ENCODE measurements at places on chromosomes 3 and 15. TPM values are rescaled to one million over a fixed set of nuclear protein-coding genes. Genes with fewer than 3 reads are reported as not detected.

DNA sequence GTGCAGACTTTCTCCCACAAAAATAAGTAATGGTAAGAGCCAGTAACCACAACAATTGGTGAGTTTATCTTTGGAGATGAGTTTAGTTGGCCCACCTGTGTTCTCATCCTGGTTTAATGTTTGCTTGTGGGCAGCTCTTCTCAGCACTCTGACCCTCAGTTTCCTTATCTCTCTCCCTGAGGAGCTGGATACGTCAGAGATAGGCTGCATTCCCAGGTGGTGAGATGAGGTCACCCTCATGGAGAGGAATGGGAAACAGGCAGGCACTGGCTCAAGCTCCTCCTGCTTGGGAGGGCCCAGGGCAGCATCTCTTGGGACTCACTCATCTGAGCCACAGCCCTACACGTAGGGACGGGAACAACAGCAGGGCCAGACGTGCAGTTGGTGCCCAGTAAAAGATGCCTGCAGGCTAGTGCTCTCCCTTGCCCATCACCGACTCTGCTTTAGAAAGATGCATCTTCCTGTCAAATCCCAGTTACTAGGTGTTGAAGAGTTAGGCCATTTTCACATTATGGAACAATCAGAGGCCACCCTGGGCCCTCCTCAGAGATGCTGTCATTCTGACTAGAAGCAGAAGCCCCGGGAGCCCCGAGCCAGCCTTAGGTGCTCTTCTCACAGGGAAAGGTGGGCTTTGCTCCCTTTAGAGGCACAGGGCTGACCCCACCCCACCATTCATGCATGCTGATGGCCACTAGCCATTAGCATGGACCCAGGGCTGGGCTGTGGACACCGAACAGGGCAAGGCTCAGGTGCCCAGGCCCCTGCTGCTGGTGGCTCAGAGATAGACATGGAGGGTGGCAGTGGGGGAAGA, 59.7 kb downstream of the GRIP2 start:
- DNase-seq = no peak

DNA sequence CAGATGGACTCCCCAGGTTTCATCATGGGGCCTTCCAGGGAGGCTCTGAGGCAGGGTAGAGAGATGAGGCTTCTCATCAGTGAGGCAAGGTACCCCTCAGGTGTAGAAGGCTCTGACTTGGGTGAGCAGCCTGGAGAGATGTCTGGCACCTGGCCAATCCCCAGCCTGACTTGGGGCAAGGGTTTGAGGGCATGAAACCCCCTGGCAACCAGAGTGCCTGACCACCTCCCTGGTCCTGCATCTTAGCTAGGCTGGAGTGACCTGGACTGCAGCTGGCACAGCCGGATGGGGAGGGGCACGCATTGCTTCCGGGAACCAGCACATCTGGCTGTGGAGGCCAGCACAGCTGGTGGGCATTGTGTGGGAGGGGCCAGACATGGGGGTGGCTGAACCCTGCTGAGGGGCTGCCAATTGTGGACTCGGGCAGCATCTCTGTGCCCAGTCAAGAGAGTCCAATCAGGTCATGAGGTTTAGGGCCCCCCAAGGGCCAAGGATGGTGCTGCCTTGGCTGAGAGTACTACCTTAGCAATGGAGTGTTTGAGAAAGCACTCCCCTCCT, 1.9 kb downstream of the ZBTB47 start:
- peak; percentile 34 for DNase-seq

- no peak for DNase-seq
These were observed 492.4 kb downstream of the MCTP2 start for GRCh38 chr15:94723801-94724200.

DNA sequence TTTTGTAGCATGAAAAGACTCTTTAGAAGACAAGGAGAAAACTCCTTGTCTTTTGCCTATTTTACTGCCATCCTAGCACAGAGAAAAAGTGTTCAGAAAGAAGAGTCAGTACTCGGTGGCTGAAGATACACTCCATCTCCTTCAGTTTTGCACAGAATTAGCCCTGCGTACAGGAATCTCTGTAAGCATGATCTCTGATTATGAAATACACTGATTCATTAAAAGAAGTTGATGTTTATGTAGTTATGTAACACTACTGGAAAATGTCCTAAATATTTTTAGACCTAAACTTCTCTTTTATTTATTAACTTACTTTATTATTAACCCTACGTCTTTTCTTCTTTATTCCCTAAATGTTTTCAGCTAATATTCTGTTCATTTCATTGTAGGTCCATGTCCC, 138.4 kb downstream of the LEKR1 start:
- DNase-seq = no peak

DNA sequence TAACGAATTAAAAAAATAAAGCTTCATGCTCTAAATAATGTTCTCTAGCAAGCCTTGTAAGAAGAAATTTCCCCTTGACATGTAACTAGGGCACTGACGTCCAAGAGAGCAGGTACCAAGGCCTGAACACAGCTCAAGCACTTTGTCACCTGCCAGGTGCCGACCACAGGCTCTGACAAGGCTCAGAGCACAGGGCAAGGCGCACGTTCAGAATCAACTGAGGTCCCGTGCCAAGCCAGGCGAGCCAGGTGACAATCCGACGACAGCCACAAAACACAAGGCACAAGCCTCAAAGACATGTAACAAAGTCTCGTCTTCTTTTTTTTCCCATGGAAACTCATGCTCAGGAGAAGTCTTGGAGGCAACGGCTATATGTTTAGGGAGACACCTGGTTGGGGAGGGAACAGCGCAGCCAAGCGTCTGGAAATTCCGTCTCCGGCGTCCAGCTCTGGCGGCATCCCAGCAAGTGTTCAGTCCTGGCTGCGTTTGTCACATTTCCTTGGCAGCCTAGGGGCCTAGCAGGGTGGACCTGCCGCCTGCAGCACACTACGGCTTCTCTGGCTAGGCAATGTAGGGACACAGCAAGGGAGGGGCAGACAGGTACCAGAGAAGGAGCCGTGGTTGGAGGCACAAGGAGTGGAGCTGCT, 76.7 kb downstream of the ADAMTS17 start:
- DNase-seq = no peak

GRCh38 chr15:99096173-99096893, 8.5 kb upstream of the SYNM start:
- DNase-seq = no peak

ROBO2 gene
- total RNA-seq = 4.3 TPM

PLEKHO2 gene
- 29.4 TPM for total RNA-seq

GRCh38 chr15:32908135-32908801, 190.5 kb downstream of the GREM1 start:
- DNase-seq = no peak

GRCh38 chr15:71841563-71841962, 31.2 kb downstream of the NR2E3 start:
- DNase-seq = peak; percentile 31

- DNase-seq = no peak
These were observed 579.8 kb downstream of the EDEM1 start for GRCh38 chr3:5767304-5767703.

GOLGA6L10 gene
- total RNA-seq = not detected

TMCO5A gene
- not detected for total RNA-seq

TTC14 gene
- total RNA-seq = 20.0 TPM

- peak; percentile 52 for DNase-seq
These were observed 1.1 kb downstream of the NPTN start for GRCh38 chr15:73631915-73632669.

DNA sequence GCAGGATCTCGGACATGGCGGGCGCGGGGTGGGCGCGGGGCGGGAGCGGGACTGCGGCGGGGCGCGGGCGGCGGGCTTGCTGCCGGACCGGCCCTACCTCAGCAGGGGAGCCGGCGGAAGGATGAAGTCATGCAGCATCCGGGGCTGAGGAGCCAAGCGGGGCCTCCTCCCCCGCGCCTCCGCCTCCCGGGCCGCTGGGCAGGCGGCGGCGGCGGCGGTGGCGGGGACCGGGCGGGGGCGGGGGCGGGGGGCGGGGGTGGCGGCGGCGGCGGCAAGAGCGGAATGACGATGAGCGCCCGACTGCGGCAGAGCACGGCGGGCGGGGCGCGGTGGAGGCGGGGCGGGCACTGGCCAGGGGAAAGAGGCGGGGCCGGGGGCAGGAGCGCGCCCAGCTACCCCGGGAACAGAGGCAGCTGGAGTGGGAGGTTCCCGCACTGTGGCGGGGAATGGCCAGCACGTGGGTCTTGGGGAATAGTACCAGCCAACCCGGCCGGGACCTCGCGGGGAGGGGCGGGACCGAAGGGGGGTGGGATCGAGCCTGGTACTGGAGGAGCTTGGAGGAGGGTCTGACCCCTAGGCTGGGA, at the start of gene CAMK2N2:
CAMK2N2 (minus strand) TSS at position 284 of the 584 bp plus-strand sequence; CDS start at position 16, 268 bp downstream.
- peak; percentile 83 for DNase-seq

GRCh38 chr15:49875392-49875791, 243.6 kb downstream of the ATP8B4 start:
- DNase-seq = peak; percentile 50

DNA sequence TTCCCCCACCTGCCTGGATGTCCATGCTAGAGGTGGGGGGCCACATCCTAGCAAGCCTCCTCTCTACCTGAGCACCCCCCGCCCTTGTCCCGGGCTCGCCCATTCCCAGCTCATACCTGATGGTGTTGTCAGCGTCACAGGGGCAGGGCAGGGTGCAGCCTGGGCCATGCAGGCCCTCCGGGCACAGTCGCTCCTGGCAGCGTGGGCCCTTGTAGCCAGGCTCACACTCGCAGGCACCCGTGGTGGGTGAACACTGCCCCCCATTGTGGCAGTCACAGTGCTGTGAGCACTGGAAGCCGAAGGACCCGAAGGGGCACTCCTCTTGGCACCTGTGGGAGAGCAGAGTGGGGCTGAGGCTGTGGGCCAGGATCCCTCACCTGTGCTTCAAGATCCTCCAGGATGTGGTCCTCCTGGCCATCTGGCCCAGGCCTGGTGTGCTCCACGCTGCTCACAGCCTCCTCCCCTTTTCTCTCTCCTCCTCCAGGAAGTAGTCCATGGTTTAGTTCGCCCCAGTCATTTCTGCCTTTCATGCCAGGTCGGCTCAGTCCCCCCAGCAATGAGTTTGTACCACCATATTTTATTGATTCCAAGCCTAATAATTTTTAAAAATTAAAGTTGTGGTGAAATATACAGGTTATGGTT, 95.6 kb downstream of the RAB11A start:
- DNase-seq = no peak

ZBTB47 gene
- total RNA-seq = 2.8 TPM

GOLGA8A gene
- 6.1 TPM for total RNA-seq

- no peak for DNase-seq
These were observed 28.5 kb upstream of the POLG start for GRCh38 chr15:89363133-89363532.

DNA sequence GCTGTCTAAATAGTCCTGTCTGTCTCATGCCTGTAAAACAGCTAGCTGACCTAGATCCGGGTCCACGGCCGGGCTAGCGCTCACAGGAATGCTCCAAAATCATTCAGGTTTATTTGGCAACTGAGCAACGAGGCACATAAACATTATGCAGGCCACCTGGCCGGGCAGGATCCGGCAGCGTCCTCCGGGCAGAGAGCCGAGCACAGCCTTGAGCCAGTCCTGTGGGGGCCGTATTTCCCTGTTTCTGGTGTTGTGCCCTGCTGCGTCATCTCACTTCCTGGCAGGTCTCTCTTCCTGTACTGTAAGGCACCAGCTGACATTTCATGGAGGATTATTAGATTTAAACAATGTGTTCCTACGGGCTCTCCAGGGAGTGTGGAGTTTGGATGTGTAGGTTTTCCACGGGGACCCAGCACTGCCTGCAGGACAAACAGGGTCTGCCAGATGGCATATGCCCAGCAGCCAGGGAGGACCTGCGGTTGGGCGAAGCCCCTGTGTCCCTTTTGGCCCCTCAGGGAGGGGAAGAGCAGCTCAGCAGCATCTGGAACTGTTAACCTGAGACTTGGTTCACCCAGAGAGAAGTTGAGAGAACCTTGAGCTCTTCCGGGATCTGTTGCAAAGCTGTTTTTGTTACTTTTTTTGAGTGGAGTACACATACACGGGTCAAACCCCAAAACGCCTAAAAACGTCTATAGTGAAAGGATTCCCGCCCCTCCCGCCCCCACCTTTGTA, 16.6 kb upstream of the LRRK1 start:
- DNase-seq = no peak

CD86 gene
- 0.97 TPM for total RNA-seq

- peak; percentile 30 for DNase-seq
These were observed 49.1 kb upstream of the UTS2B start for GRCh38 chr3:191379446-191379845.

DNA sequence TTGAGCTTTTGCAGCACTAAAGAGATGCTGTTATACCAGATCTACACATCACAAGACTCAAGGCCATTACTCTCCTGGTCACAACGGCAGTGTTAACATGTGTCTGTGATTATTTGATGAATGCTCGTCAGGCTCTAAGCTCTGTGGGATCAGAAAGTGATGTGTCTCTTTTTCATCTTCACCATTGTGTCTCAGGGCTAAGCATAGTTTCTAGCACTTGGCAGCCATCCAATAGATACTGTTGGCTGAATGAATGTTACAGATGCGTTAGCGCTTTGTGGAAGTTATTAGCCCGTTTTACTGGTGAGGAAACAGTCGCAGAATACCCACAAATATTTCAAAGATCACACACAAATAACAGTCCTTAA, 1.2 kb upstream of the FAM81A start:
- DNase-seq = no peak

GP5 gene
- 0.12 TPM for total RNA-seq
